ENCODE measurements at places on chromosomes 4 and X.

DNA sequence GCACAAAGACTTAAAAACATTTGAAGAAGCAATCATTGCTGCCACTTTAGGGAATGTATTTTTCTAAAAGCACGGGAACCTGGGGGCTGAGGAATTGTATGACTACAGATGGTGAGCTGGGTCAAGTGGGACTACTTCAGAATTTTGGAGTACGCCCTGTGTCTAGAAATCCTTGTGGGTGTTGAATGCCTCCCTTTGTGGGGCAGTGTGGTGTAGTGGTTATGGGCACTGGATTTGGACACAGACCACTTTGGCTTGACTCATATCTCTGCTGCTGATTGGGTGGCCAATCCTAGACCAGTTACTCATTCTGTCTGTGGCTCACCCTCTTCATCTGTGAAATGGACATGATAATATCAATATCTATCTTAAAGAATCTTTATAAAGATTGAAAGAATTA is 155.0 kb upstream of the RPS6KA3 start:
- DNase-seq: no peak

GRCh38 chr4:89855236-89855635 is 18.3 kb upstream of the SNCA start:
- no peak for DNase-seq

GRCh38 chr4:29559286-29559685 is 1160.9 kb upstream of the PCDH7 start:
- DNase-seq: no peak

DNA sequence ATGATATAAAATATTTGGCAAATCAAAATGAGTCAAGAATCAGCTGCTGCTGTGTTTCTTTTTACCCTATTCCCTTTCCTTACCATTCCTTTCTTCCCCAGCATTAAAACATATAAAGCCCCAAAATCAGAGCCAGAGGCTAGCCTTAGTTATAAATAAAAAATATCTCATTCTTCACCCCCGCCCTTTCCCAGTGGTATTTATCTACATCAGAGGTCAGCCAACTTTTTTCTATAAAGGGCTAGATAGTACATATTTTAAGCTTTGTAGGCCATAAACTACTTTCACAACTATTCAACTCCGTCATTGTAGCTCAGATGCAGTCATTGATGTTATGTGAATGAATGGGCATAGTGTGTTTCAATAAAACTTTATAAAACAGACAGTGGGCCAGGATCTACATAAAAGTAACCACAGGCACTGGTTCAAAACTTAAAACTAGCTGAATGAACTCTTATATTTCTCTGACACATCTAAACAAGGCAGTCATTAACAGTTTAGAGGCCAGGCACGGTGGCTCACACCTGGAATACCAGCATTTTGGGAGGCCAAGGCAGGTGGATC is 30.5 kb upstream of the TCEANC start:
- DNase-seq: no peak

- no peak for DNase-seq
These were observed 116.8 kb downstream of the AFAP1 start for GRCh38 chr4:7822877-7823276.
